Esophagus muscularis mucosa (tissue), 4 donors: ENCODE measurements at places on chromosomes 4 and X. TPM values are rescaled to one million over a fixed set of nuclear protein-coding genes. Genes with fewer than 3 reads are reported as not detected.

The MID1 gene
- total RNA-seq = 18.3 TPM

The ZCCHC18 gene
- 12.3 TPM for total RNA-seq

- no peaks in the 10 kb centered on the region for H3K4me1 ChIP-seq
- H3K4me3 ChIP-seq = no peak overlapping the region
- H3K27ac ChIP-seq = no peak overlapping the region
- no peak for DNase-seq
- no peaks in the 10 kb centered on the region for H3K36me3 ChIP-seq
- H3K27me3 ChIP-seq = no peaks in the 10 kb centered on the region
Observed at GRCh38 chr4:5446595-5447226, 261.6 kb downstream of the EVC2 start.

DNA sequence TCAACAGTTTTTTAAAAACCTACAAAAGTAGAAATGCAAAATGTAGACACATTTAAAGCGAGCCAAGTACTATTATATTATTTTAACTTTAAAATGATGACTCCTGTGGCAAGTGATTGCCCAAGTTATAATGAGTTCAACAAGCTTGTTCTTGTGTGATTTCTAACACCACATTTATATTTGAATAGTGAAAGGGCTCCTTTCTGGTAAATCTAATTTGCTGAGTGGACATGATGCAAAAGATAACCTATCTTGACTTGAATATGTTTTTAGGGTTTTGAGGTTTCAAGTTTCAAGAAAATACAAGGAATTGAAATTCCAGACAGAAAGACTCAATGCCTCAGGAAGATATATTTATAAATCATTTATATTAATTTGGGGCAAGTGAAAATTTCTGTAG lies 1.1 kb upstream of the EPGN start:
- no peak overlapping the region for H3K27ac ChIP-seq
- no peaks in the 10 kb centered on the region for H3K4me1 ChIP-seq
- no peak overlapping the region for H3K4me3 ChIP-seq
- no peaks in the 10 kb centered on the region for H3K36me3 ChIP-seq
- H3K27me3 ChIP-seq = no peaks in the 10 kb centered on the region

The TMPRSS11E gene
- not detected for total RNA-seq

- H3K4me1 ChIP-seq = peaks cover 50% of the 10 kb centered on the region
- no peak overlapping the region for H3K27ac ChIP-seq
- DNase-seq = no peak
- H3K27me3 ChIP-seq = no peaks in the 10 kb centered on the region
- no peak overlapping the region for H3K4me3 ChIP-seq
Observed at GRCh38 chrX:40080894-40081678, 16.7 kb downstream of the BCOR start.

DNA sequence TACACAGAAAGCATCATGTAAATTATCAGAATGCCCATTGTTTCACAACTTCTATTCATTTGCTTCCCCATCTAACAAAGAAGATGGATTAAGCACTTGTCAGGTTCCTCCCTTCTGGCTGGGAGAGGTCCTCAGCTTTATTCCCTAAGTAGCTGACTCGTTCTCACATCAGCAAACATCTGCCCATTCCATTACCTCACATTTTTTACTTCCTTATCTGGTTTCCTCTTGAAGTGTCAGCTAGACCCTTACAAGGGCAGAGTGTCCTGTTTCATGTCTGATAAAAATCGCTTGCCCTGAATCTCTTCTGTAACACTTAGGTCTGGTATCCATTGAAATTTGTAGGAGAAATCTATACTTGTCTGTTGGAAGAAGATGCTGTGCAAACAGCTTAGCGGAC lies 34.7 kb downstream of the TMPRSS11A start:
- H3K27ac ChIP-seq = no peak overlapping the region
- H3K27me3 ChIP-seq = no peaks in the 10 kb centered on the region
- no peaks in the 10 kb centered on the region for H3K4me1 ChIP-seq
- H3K36me3 ChIP-seq = no peaks in the 10 kb centered on the region
- DNase-seq = no peak

The NOX1 gene
- not detected for total RNA-seq

- no peak overlapping the region for H3K27ac ChIP-seq
- no peaks in the 10 kb centered on the region for H3K27me3 ChIP-seq
- H3K4me1 ChIP-seq = no peaks in the 10 kb centered on the region
- DNase-seq = no peak
Observed at GRCh38 chr4:164904941-164905340, 28.0 kb downstream of the APELA start.

The DDX53 gene
- total RNA-seq = not detected

The MAB21L2 gene
- not detected for total RNA-seq

The IL2RG gene
- 7.9 TPM for total RNA-seq

The MAGED2 gene
- total RNA-seq = 164 TPM

GRCh38 chrX:40156470-40157227 lies 58.9 kb upstream of the BCOR start:
- H3K27ac ChIP-seq = no peak overlapping the region
- H3K4me3 ChIP-seq = no peak overlapping the region
- no peak for DNase-seq
- H3K36me3 ChIP-seq = no peaks in the 10 kb centered on the region
- no peaks in the 10 kb centered on the region for H3K27me3 ChIP-seq

DNA sequence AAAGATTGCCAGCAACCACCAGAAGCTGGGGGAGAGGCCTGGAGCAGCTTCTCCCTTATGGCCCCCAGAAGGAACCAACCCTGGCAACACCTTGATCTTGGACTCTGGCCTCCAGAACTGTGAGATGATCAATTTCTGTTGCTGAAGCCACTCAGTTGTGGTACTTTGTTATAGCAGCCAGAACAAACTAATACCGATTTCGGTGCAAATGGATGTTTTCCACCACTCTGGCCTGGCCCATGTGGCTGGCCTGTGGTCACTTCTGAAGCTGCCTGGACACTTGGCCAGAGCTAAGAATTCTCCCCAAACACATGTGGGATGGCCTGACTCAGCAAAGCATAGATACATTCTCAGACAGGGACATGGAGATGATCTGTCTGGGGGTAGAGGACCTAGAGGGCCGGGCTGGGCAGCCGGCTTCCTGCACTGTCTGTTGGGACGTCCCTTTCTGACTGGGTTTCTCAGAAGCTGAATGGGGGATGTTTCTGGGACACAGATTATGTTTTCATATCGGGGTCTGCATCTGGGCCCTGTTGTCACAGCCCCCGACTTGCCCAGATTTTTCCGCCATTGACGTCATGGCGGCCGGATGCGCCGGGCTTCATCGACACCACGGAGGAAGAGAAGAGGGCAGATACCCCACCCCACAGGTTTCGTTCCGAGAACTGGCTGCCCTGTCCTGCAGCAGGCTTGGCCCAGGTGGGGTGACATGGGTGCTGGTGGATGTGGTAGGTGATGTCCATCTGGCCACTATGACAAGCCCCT lies 4.1 kb downstream of the FOXP3 start:
- H3K4me1 ChIP-seq = no peaks in the 10 kb centered on the region
- no peak overlapping the region for H3K27ac ChIP-seq
- DNase-seq = no peak
- H3K36me3 ChIP-seq = no peaks in the 10 kb centered on the region
- H3K27me3 ChIP-seq = no peaks in the 10 kb centered on the region

The MCUB gene
- 25.6 TPM for total RNA-seq

GRCh38 chr4:140267576-140267975 lies 105.9 kb upstream of the SCOC start:
- H3K27ac ChIP-seq = no peak overlapping the region
- H3K4me3 ChIP-seq = no peak overlapping the region
- no peaks in the 10 kb centered on the region for H3K27me3 ChIP-seq
- DNase-seq = no peak
- H3K4me1 ChIP-seq = peaks cover 8% of the 10 kb centered on the region

GRCh38 chr4:76718831-76719230 lies 179.1 kb downstream of the SOWAHB start:
- no peak overlapping the region for H3K4me3 ChIP-seq
- no peaks in the 10 kb centered on the region for H3K36me3 ChIP-seq
- DNase-seq = no peak
- peaks cover 53% of the 10 kb centered on the region for H3K4me1 ChIP-seq
- H3K27me3 ChIP-seq = no peaks in the 10 kb centered on the region

The UBE2K gene
- total RNA-seq = 32.5 TPM

DNA sequence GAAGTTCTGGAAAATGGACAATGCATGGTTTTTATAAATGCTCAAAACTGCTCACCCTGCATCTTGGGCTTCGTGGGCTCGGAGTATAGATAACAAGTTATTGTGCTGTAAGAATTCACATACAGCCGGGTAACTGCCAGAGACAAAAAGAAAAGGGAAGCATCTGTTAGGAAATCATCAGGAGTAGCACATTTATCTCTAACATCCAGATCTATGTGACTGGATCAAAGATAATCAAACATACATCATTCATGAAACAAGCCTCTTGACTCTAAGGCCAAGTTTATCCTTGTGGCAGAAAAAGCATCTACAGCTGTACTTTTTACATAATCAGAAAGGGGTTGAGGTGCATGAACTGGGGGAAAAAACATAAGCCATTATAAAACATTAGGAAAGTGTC lies 264.2 kb downstream of the PPP3CA start:
- no peaks in the 10 kb centered on the region for H3K36me3 ChIP-seq
- no peaks in the 10 kb centered on the region for H3K27me3 ChIP-seq
- H3K27ac ChIP-seq = no peak overlapping the region
- no peak overlapping the region for H3K4me3 ChIP-seq

GRCh38 chrX:50111742-50112141 lies 89.1 kb downstream of the AKAP4 start:
- no peaks in the 10 kb centered on the region for H3K4me1 ChIP-seq
- H3K27me3 ChIP-seq = no peaks in the 10 kb centered on the region
- no peak for DNase-seq
- no peak overlapping the region for H3K27ac ChIP-seq

GRCh38 chr4:3387943-3388361 lies 53.8 kb upstream of the HGFAC start:
- peak overlapping the region; percentile 61 for H3K27ac ChIP-seq
- peaks cover 22% of the 10 kb centered on the region for H3K4me1 ChIP-seq
- H3K4me3 ChIP-seq = peak overlapping the region; percentile 36
- H3K27me3 ChIP-seq = no peaks in the 10 kb centered on the region
- DNase-seq = peak; percentile 95

The CLDN34 gene
- total RNA-seq = not detected

- H3K27me3 ChIP-seq = no peaks in the 10 kb centered on the region
- H3K36me3 ChIP-seq = no peaks in the 10 kb centered on the region
- DNase-seq = no peak
- peaks cover 4% of the 10 kb centered on the region for H3K4me1 ChIP-seq
- H3K27ac ChIP-seq = no peak overlapping the region
Observed at GRCh38 chr4:52962721-52963120, 100.6 kb downstream of the RASL11B start.

DNA sequence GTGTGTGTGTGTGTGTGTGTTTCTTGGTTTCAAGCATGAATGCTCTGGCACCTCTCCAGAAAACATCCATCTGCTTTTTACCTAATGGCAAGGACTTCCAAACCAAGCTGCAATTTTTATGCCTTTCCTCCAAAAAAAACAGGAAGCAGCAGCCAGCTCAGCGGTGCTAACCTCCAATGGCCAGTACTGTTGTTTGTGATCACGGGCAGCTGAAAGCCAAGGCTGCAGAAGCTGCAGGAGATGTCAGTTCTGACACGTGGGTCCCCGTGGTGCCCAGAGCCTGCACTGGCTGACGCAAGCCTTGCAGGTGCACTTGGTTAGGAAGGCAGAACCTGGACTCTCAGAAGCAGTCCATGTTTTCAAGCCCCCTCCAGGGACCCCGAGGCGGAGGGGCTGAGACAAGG lies 313.6 kb upstream of the DDX53 start:
- H3K27ac ChIP-seq = no peak overlapping the region
- H3K4me3 ChIP-seq = no peak overlapping the region
- no peak for DNase-seq
- H3K4me1 ChIP-seq = no peaks in the 10 kb centered on the region
- no peaks in the 10 kb centered on the region for H3K27me3 ChIP-seq

GRCh38 chrX:53681661-53682060 lies 4.9 kb downstream of the HUWE1 start:
- no peak overlapping the region for H3K27ac ChIP-seq
- no peak for DNase-seq
- H3K27me3 ChIP-seq = no peaks in the 10 kb centered on the region
- no peak overlapping the region for H3K4me3 ChIP-seq
- peaks cover 28% of the 10 kb centered on the region for H3K4me1 ChIP-seq
- peaks cover 11% of the 10 kb centered on the region for H3K36me3 ChIP-seq

The AADAT gene
- 6.3 TPM for total RNA-seq

DNA sequence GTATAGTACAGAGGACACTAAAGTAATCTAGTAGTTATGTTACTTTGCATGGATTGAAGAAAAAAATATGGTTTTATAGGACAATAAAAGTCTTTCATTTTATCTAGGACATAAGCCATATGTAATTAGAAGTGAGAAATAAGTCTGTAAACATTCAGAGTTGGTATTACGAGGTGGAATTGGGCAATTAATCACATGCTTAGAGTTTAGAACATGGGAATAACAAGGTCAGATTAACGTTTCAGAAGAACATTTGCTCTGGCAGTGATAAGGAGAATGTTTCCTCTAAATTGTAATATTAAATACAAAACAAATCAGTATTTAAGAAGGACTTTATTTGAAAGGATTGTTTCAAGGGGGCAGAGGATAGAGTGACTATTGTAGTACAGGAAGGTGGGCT lies 15.6 kb upstream of the SULT1E1 start:
- no peak overlapping the region for H3K27ac ChIP-seq
- no peak overlapping the region for H3K4me3 ChIP-seq
- no peaks in the 10 kb centered on the region for H3K27me3 ChIP-seq
- no peaks in the 10 kb centered on the region for H3K36me3 ChIP-seq
- DNase-seq = no peak

DNA sequence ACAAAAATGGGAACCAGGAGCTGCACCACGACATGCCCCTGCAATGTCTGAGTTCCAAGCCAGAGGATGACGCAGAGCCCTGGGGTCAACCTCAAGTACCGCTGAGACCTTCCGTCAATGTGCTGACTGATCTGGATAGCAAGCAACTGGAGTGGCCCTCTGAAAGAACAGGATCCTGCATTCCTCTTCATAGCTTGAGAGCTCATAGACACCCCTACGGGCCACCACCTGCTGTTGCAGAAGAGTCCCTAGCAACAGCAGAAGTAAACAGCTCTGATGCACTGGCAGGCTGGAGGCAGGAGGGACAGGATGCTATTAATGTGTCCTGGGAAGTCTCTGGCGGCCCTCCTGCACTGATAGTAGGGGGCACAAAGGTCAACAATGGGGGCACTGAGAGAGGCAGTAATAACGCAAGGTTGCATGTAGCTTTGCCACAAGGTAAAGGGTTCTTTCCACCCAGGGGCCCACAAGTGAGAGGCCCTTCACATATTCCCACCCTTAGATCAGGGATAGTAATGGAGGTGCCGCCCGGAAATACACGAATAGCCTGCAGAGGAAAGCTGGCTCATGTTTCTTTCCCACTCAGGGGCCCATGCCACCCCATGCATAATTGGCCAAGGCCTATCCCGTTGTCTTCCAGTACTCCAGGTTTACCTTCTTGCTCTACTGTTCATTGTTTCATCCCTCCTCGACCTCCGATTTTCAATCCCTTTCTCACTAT lies 1.3 kb downstream of the PRR32 start:
- no peaks in the 10 kb centered on the region for H3K27me3 ChIP-seq
- no peak overlapping the region for H3K4me3 ChIP-seq
- no peak overlapping the region for H3K27ac ChIP-seq

The MGARP gene
- 2.0 TPM for total RNA-seq

- no peak overlapping the region for H3K27ac ChIP-seq
- no peak for DNase-seq
- H3K36me3 ChIP-seq = no peaks in the 10 kb centered on the region
Observed at GRCh38 chrX:51257490-51257889, 75.1 kb upstream of the NUDT10 start.
